Activated CD4-positive, CD25-positive, alpha-beta regulatory T cell treated with anti-CD3 and anti-CD28 coated beads, Interleukin-2, amount 50 U/mL, for 24 hours (primary cell): ENCODE measurements at places on chromosomes 6 and 20.

GRCh38 chr6:82823361-82823760, 242.3 kb downstream of the UBE3D start:
- no peak for ATAC-seq

GRCh38 chr6:57265755-57266221, 43.7 kb upstream of the RAB23 start:
- peak; percentile 49 for ATAC-seq

DNA sequence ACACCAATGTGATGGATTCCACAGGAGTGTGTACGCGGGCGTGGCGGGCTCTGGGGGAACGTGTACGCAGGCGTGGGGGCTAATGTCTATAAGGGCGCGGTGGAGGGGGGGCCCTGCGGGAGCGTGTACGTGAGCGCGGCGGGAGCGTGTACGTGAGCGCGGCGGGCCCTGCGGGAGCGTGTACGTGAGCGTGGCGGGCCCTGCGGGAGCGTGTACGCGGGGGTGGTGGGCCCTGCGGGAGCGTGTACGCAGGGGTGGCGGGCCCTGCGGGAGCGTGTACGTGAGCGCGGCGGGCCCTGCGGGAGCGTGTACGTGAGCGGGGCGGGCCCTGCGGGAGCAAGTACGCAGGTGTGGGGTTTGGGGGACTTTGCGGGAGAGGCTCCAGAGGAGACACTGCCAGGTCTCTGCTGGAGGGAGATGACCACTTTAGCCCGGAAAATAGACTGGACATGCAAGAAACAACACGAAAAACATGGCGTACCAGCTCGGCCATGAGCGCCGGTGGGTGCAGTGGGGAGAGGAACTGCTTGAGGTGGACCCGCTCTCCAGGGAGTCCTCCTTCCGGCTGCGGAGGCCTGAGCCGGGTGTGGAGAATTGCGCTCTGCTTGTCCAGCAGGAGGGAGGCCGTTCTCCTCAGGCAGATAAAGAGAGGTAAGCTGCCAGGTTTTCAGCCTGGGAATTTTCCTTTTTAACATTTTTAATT, 27.8 kb upstream of the SMOC2 start:
- no peak for ATAC-seq

DNA sequence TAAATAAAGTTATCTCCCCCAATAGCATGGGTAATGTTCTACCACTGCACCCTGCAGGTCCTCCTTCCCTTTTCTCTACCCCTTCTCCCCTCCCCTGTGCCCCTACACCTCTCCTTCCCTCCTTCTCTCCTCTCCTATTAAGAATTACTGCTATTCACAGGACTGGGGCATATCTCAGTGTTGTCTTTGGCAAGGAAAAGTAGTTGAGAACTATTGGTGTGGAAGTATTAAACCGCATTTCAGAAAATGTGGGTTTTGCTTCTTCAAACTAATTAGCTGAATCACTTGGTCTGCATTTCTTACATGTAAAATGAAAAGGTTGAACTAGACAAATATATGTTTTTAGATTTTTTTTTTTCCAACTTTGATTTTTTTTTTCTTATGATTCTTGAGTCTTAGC, 296.3 kb downstream of the CDKAL1 start:
- no peak for ATAC-seq

DNA sequence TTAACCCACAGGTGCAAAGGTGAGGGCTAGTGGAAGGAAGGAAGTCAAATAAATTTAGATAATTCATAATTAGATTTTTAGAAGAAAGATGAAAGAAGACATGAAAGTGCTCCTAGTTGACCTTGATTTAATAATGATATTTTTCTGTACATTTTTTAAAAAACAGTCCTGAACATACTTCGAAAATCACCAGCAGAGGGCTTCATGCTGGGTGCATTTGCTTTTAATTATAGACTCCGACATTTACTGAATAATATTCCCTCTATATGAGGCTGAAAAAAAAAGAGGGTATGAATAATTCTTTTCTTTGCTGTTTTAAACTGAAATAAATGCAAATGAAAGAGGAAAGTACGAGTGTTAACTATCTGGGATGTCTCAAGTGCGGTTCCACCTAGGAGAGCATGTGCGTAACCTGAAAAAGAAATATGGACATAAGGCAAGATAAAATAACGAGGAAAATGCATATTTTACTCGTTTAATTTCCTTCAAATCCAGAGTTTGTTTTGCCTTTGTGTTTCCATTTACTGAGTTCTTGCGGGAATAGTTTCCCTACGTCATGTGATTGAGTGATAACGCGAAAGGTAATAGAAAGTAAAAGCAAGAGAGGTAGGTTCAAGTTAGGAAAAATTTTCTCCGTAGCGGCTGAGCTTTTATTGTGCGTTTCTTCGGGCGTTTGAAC, 3.1 kb upstream of the TFAP2B start:
- no peak for ATAC-seq

DNA sequence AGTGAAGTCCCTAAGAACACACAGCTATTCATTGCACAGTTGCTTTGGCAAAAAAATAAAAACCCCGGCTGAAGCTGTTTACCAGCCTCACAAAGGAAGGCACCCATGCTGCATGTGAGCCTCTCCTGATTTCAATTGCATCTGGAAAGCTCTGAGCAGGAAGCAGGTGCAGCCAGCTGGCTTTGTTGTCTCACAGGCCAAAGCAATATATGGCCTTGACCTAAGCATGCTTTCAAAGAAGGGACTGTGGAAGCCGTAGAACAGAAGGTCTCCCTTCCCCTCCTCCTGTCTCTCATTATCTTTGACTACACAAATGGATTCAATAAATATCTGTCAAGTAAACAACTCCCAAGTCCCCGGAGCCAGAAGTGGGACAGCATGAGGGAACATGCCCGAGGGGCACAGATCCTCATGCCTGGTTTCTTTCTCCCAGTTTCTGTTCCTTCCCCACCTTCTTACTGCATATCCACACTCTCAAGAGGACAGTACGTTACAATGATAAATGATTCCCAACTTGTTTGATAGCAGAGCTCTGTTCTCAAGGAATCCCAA, 57.2 kb upstream of the PCSK2 start:
- ATAC-seq, result no peak

DNA sequence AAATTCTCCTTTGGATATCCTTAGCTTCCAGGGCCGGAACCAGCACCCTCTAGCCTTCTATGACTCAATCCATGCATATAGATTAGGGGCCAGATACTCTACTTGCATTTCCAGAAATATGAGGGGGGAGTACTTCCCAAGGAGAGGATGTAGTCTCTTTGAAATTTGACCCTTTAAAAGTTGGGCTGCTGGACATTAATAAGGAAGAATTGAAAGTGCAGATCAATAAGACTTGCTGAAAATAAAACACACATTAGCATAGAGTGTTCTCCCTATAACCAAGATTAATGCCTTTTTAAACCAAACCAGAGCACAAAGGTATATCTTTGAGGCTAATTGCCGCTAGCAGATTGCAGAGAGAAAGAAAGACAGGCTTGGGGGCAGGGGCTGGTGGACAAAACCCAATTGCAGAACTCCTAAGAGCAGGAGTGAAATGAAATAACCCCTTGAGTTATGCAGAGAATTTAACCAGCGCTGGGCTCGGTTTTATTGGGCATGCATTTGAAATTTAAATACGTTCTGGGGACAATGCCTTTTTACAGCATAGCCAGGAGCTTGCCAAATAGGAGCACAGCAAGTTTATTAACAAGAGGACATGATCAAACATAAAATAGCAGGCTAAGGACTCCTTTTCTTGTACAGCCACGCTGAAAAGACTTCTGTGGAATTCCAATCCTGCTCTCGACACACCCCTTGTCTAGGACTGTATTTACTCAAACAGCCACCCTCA, 108.2 kb upstream of the SALL4 start:
- ATAC-seq, result no peak

- ATAC-seq, result no peak
Observed at GRCh38 chr20:48454671-48455490, 372.9 kb downstream of the PREX1 start.

GRCh38 chr20:31260326-31260932, 3.0 kb downstream of the DEFB115 start:
- no peak for ATAC-seq

DNA sequence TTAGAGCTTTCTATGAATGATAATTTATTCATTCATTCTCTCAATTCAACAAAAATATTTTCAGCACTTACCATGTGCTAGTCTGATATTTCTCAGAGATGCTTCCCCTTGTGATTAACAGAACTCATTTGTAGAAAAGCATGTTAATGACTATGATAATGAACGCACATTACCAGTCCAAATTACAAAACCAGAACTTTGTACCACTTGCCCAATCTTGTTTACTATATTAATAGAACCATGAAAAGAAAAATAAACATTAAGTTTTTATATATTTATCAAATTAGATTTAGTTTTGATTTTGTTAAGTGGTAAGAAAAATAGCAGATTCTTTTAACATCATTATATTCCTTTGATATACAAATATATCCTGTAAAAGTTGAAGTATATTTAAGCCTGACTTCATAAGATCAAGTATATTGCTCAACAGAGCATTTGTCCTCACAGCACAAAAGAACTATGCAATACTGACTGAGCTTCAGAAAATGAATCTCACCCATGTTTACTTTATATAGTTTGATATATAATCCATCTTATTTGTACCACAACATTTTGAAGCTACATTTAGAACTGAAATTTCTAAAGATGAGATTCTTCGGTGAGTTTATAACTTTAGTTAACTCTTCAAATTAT, 48.9 kb downstream of the TMEM244 start:
- no peak for ATAC-seq

- peak; percentile 70 for ATAC-seq
Observed at GRCh38 chr6:96939007-96939805, 14.7 kb downstream of the KLHL32 start.

DNA sequence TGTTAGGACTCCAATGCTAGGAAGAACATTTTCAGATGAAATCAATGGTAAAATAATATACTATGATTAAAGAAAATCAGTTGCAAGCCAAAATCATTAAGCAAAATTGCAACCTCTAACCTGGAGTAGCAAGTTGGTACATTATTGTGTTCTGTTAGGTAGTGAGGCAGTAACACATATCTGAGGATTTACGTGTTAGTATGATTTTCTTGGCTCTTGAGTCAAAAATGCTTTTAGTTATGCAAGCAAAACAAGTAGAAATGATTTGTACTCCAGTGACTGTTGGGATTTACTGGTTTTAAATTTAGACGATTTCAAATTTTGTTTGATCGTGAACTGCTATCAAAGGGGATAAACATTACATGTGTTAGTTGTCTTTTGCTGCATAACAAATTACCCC, 293.0 kb upstream of the BTBD3 start:
- no peak for ATAC-seq

DNA sequence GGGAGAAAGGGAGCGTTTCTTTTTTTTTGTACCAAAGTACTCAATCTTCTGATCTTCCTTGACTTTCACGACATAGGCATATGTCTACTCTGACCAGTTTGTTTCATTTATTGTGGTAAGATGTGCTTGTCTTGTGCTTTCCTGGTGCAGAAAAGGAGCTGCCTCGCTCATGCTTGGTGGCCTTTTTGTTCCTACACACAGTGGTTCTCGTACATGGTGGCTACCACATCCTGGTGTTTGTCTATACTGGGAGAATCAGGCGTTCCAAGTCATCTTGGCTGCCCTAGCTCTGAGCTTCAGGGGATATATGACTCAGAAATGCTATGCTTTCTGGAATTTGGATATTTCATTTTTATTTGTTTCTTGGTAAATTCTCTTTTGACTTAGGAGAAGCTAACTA, 31.8 kb downstream of the MYB start:
- ATAC-seq, result no peak

GRCh38 chr6:13427801-13428582, 59.4 kb downstream of the GFOD1 start:
- ATAC-seq, result peak; percentile 78

GRCh38 chr6:56513631-56514030, 129.1 kb downstream of the DST start:
- no peak for ATAC-seq

GRCh38 chr6:153216789-153217188, 85.7 kb upstream of the RGS17 start:
- no peak for ATAC-seq

- peak; percentile 52 for ATAC-seq
Observed at GRCh38 chr6:129498950-129499842, 210.8 kb downstream of the ARHGAP18 start.

GRCh38 chr20:19966840-19967239, 50.3 kb upstream of the NAA20 start:
- ATAC-seq, result no peak

DNA sequence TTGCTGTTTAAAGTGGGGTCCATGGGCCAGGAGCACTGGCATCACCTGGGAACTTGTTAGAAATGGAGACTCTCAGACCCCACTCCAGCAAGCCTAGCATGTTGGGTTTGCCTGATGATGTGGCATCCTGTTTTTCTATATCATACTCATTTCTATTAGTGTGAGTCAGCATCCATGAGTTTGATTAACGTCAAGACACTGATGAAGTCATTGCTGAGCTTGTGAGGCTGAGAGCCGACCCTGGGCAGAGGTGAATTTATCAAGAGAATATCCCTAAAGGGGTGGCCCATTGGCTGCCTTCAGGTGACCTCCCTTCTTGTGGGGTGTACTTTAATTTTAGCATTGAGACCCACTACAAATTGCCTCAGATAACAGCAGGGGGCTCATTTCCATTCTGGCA, 43.4 kb upstream of the RNF144B start:
- peak; percentile 81 for ATAC-seq

DNA sequence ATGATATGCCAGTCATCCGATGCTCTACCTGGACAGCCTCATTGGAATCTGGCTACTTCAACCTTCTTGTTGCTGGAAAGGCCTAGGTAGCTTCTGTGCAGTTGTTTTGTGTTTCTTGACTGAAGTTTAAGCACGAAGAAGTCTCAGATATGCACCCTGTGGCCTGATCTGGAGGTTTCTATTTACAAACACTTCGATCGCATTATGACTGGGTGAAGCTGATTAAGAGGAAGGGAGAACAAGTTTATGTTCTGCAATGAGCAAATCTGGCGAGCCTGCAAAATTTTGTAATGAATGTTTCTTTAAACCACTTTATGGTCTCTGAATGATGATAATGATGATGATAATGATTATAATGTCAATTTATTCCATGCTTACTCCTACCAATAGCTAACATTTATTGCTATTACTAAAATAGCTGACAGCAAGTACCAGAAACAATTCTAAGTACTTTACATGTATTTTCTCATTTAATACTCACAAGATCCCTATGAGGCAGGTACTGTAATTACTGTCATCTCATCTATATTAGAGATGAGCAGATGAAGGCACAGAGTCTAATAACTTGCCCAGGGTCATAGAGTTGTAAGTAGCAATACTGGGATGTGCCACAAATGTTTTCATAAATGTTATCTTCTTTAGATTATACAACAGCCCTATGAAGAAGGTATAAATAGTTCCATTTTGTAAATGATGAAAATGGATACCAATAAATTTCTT, 126.1 kb upstream of the UST start:
- ATAC-seq, result peak; percentile 59

DNA sequence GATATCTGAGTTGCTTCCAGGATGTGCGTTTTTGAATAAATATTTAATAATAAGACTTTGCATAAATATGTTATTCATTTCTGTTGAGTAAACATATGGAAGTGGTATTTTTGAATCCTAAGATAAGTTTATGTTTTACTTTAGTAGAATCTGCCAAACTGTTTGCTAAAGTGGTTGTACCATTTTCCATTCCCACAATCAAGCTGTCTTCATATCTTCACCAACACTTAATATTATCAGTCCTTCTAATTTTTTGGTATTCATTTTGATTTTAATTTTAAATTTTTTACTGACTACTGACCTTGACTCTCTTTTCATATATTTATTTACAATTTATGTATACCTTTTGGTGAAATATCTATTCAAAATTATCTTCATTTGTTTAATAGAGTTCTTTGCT, 293.9 kb upstream of the PTCHD4 start:
- ATAC-seq, result no peak
